ENCODE measurements at places on chromosomes 16 and 17.

GRCh38 chr17:76200354-76200753 lies 39.9 kb downstream of the RNF157 start:
- no peak for DNase-seq

- peak; percentile 33 for DNase-seq
Observed at GRCh38 chr17:28467456-28468025, 5.9 kb upstream of the SLC13A2 start.

GRCh38 chr17:45311760-45312476 lies 4.9 kb downstream of the MAP3K14 start:
- peak; percentile 63 for DNase-seq

DNA sequence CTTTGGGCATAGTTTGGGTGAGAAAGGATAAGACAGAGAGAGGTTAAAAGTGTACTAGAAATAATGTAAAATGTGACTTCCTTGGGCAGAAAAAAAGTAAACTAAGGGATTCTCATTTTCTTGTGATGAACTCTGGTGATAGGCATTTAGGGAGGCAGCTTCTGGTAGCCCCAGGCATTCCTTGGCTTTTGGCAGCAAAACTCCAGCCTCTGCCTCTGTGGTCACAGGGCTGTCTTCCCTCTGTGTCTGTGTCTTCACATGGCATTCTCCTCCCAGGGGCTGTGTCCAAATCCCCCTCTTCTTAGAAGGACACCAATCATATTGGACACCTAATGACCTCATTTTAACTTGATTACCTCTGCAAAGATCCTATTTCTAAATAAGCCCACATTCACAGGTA lies 54.7 kb downstream of the HS3ST3B1 start:
- DNase-seq = no peak

- no peak for DNase-seq
Observed at GRCh38 chr16:76197900-76198299, 79.3 kb upstream of the CNTNAP4 start.

GRCh38 chr17:350706-351448 lies 1.7 kb downstream of the RPH3AL start:
- DNase-seq = no peak

GRCh38 chr16:70591615-70592014 lies 54.7 kb upstream of the IL34 start:
- no peak for DNase-seq

GRCh38 chr16:85569615-85570212 lies 43.4 kb upstream of the GSE1 start:
- DNase-seq = peak; percentile 78

- DNase-seq = no peak
Observed at GRCh38 chr16:69188236-69188549, 1.2 kb downstream of the SNTB2 start.

DNA sequence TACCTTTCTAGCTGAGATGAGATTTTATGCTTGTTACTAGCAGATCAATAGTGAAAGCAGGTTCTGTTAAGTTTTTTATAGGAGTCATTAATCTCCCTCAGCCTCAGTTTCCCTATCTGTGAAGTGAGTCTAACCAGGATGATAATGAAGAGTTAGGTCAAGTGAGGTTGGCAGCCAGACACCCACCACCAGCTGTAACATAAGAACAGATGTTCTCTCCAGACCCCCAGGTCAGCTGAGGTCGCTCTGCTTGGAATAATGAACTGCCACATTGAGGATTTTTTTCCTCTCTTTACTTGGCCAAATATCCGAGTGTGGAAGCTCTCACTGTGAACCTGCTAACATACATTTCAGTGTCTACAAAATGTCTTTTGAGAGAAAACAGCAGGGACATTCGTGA lies 389.6 kb downstream of the WWOX start:
- DNase-seq = no peak

- DNase-seq = peak; percentile 36
Observed at GRCh38 chr17:34269969-34270368, at the start of gene CCL7. TSS of gene CCL7 (plus strand) at chr17:34270221. CDS start at chr17:34270291, 70 bp downstream.

DNA sequence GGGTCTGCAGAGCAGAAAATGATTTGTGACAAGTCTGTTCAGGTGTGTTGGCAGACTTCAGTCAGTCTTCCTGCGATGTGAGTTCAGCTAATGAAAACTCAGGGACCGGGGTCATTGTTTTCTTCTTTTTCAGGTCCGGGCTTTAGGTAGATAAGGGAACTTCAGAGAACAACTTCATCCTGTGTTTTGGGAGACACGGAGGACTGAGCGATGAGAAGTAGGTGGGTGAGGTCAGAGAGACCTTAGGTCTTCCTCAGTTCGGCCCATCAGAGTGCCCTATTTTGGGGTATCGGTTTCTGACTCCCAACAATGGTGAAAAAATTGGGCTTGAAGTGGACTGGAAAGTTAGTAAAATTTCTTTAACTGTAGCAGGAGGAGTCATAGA lies 88.9 kb upstream of the ATF7IP2 start:
- no peak for DNase-seq

GRCh38 chr17:49327835-49328784 lies 33.9 kb downstream of the ZNF652 start:
- DNase-seq = peak; percentile 9

GRCh38 chr17:45405250-45406086 lies 27.2 kb downstream of the ARHGAP27 start:
- DNase-seq = no peak

- peak; percentile 31 for DNase-seq
Observed at GRCh38 chr16:30005341-30006094, 5.3 kb downstream of the DOC2A start.

- no peak for DNase-seq
Observed at GRCh38 chr16:46808997-46809396, 22.0 kb downstream of the C16orf87 start.

GRCh38 chr16:73743665-73744496 lies 552.7 kb upstream of the PSMD7 start:
- no peak for DNase-seq

DNA sequence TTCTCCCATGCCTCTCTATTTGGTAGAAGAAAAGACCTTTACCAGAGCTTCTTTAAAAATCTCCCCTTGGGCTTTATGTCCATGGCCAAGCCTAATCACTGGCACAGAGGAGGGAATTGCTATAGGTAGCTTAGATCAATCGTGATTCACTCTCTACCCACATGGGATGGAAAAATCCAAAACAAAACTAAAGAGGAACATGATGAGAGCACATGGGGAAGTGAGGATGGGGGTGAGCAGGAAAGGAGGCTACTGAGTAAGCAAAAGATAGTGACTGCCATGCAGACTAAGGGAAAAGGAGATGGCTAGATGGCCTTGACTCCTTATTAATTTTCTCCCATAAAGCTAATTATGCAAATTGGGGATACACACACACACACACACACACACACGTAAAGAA lies 201.2 kb downstream of the HS3ST3A1 start:
- no peak for DNase-seq

DNA sequence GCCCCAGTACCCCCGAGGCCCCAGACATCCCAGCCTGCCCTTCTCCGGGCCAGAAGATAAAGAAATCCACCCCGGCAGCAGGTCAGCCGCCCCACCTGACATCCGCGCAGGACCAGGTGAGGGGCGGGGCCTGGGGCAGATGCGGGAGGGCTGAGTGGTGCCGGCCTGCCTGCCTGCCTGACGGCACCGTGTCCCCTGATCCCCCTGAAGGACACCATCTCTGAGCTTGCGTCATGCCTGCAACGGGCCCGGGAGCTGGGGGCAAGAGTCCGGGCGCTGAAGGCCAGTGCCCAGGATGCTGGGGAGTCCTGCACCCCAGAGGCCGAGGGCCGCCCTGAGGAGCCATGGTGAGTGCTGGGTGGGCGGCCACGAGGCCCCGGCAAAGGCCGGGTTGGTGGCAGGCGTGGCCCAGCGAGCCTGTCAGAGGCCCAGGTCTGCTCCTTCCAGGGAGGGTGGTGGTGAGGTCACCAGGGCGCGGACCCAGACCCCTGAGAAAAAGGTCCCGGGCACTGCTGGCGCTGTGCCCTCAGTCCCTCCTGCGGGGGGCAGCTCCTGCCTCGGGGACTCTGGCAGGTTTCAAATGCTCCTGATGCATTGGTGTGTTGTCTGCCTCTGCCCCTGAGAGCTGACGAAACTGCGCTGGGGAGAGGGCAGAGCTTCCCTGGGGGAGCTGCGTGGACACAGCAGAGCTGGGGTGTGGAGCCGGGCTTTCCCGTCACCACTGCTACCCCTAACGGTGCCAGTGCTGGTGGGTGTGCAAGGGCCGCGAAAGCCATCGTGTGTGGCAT lies 1.2 kb downstream of the CDT1 start:
- DNase-seq = no peak

DNA sequence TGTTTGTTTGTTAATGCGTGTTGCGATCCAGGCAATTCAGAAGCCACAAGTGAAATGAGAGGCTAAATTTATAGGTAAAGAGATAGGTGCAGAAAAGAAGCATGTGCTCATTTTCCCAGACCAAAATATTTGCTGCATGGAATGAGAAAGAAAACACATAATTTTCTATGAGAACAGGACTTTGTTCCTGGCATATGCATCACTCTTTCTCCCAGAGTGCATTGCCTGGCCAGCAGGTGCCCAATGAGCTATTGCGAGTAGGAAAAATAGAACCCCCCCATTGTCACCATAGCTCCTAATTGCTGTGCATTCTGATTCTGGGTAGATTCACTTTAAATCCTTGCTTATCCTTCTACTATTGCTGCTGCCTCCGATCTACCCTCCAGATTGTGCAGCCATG lies 410.4 kb downstream of the PMP22 start:
- no peak for DNase-seq

DNA sequence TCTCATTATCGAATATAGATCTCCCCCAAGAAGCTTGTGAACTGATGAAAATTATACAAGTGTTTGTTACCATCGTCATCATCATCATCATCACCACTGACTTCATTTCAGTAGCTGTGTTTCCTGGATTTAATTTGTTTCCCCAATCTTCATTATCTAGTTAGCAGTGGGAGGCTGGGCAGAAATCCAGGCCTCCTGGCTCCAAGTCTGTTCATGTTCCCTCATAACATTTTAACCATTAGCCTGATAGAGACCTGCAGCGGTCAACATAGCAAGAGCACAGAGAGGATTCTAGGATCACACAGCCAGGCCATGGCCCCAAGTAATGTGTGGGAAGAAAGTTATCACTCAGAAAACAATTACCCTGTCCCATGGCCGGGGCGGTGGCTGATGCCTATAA lies 526.2 kb upstream of the CDH11 start:
- DNase-seq = no peak

GRCh38 chr17:17080181-17080631 lies 37.9 kb downstream of the MPRIP start:
- no peak for DNase-seq

GRCh38 chr17:75093548-75094158 lies 5.9 kb downstream of the SLC16A5 start:
- DNase-seq = no peak

- peak; percentile 47 for DNase-seq
Observed at GRCh38 chr16:84286578-84287240, 8.0 kb upstream of the WFDC1 start.

DNA sequence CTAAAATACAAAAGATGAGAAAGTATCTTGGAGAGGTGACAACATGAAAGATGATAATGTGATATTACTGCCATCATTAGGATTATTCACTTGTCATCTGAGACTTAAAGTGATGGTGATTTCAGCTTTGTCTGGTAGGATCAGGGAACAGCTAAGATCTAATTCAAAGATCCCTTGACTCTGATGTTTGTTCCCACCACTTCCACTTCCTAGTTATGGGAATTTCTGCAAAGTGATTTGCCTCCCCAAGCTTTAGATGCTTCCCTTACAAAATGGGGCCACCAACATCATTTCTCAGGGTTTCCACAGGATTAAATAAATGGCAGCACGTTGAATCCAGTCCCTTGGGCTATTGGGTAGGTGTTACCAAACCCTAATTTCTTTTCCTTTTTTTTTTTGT lies 550.8 kb upstream of the CDH5 start:
- no peak for DNase-seq

- DNase-seq = no peak
Observed at GRCh38 chr17:31472137-31472536, 80.7 kb downstream of the RAB11FIP4 start.

DNA sequence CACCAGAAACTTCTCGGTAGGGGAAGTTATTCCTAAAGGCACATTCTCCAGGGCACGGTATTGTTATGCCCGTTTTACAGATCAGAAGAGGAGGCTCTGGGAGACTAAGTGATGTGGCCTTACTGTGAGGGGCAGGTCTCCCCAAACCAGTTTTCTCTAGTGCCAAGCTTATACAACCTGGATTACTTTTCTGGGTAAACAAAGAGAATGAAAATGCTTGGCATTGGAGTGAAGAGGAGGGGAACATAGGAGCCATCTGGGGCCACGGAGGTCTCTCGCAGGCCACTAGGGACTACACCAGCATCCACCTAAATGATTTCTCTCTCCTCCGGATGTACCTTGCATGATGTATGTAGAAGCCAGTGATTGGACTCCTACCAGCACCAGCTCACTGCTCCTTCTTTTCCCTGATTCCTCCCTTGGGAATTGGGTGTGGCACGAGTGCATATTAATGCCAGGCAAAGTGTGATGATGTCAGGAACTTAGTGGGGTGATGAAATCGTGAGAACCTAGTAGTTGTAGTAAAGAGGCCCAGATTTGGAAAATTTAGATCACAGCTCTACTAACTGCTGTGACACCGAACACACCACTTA lies 674 bp downstream of the TOM1L1 start:
- peak; percentile 8 for DNase-seq

DNA sequence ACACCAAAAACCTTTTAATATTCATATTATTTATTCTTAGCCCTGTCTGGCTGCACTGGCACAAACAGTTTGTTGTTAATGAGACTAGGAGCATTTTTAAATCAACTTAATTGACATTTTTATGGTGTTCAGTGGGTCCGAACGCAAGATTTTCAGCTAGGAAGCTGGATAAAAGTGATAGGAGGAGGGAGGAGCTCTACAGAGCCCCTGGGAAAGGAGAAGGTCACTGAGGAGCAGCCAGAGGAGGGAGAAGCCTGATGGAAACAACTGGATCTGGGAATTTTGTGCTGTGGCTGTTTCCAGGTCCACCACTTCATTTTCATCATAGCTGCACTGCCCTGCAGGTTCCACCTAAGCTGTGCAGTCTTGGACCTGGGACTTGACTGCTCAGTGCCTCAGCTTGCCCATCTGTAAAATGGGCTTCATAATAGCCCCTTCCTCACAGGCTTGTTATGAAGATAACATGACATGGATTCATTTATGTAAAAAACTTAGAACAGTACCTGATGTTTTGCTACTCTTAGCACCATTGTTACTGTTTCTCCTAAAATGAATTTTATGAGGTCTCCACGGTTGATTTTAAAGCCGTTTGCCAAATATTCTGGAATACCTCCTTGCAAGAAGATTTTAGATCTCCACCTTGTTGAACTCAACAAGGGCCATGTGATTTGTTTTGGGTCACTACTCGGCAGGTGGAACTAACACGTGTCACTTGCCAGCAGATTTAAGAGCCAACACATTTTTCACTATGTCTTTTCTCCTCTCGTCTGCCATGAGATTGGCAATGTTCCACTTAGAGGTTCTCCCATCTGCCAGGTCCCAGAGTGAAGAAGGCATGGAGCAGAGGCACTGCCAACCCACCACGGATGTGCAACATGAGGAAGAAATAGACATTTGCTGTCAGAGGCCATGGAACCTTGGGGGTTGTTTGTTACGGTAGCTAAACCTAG lies 18.7 kb upstream of the GRIN2A start:
- no peak for DNase-seq

DNA sequence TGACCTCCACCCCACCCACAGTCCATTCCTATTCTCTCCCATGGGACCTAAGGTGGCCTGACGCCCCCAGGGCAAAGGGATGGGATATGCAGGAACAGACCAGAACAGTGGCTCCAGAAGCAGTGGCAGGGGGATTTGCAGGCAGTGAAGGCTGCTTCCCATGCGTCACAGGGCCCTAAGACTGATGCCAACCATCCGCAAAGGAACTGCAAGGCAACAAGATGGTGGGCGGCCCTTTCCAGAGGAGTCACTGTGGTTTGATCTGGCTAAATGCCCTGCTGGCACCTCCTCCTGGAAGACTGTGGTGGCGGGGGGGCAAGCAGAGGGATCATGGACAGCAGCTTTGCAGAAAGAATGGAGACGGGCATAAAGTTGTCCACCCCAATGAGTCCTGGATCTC lies 4.4 kb upstream of the SLC39A11 start:
- no peak for DNase-seq

All from IMR-90 (cell line).